Activated CD8-positive, alpha-beta T cell treated with anti-CD3 and anti-CD28 coated beads, Interleukin-2, amount 10 ng/mL, durations not matched to agents 7 days and 5 days (primary cell): ENCODE measurements at places on chromosomes 6 and 20. TPM values are rescaled to one million over a fixed set of nuclear protein-coding genes. Genes with fewer than 3 reads are reported as not detected.

DNA sequence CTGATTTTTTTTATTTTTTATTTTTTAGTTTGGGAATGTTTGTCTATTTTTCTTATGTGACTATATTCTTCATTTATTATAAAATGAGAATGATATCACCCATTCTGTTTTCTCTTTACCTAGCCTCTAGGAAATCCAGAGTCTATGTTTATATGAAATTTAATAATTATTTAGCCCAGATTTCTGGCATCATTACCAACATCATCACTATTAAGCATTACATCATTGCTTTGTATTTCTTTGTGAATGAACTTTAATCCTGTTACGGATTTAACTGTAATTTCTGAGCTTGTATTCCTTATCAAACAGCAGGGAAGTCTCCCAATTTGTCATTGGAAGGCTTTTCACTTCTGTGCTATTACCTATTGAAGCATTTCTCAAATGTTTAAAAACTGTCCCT lies 72.7 kb upstream of the NOX3 start:
- no peak overlapping the region for H3K27ac ChIP-seq
- no peak overlapping the region for H3K4me3 ChIP-seq
- H3K36me3 ChIP-seq: no peaks in the 10 kb centered on the region
- H3K4me1 ChIP-seq: peaks cover 8% of the 10 kb centered on the region
- H3K27me3 ChIP-seq: no peaks in the 10 kb centered on the region

- no peak overlapping the region for H3K4me3 ChIP-seq
- no peak for DNase-seq
- peaks cover 33% of the 10 kb centered on the region for H3K4me1 ChIP-seq
- no peaks in the 10 kb centered on the region for H3K27me3 ChIP-seq
- peaks cover 5% of the 10 kb centered on the region for H3K36me3 ChIP-seq
Observed at GRCh38 chr6:157518397-157519250, 137.6 kb downstream of the ZDHHC14 start.

DNA sequence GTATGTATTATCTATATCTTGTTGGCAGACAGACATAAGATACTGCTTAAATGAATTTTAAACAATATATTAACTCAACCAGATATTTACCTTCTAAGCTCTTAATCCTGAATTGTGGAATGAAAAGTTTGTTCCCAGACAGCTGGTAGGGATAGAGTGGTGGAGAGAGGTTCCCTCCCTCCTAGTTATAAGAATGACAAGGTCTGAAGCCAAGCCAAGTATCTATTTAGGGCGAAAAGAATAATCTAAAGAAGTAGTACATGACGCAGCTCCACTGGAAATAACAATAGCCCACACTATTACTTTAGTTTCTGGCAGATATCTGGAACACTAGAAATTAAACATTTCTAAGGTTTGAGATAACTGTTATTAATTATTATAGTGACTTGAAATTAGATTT lies 104.3 kb downstream of the AHI1 start:
- no peaks in the 10 kb centered on the region for H3K4me1 ChIP-seq
- no peak overlapping the region for H3K4me3 ChIP-seq
- peaks cover 2% of the 10 kb centered on the region for H3K36me3 ChIP-seq
- no peaks in the 10 kb centered on the region for H3K27me3 ChIP-seq

GRCh38 chr6:79372757-79373156 lies 138.3 kb upstream of the HMGN3 start:
- DNase-seq: no peak
- H3K4me1 ChIP-seq: no peaks in the 10 kb centered on the region
- no peak overlapping the region for H3K27ac ChIP-seq
- no peaks in the 10 kb centered on the region for H3K36me3 ChIP-seq
- H3K27me3 ChIP-seq: peaks cover 5% of the 10 kb centered on the region

ABHD16B gene
- total RNA-seq: not detected
